GM12865 (cell line): ENCODE measurements at places on chromosomes 2 and 18.
A peak's percentile ranks its signal among the peaks of the same experiment; 100 is the strongest.

DNA sequence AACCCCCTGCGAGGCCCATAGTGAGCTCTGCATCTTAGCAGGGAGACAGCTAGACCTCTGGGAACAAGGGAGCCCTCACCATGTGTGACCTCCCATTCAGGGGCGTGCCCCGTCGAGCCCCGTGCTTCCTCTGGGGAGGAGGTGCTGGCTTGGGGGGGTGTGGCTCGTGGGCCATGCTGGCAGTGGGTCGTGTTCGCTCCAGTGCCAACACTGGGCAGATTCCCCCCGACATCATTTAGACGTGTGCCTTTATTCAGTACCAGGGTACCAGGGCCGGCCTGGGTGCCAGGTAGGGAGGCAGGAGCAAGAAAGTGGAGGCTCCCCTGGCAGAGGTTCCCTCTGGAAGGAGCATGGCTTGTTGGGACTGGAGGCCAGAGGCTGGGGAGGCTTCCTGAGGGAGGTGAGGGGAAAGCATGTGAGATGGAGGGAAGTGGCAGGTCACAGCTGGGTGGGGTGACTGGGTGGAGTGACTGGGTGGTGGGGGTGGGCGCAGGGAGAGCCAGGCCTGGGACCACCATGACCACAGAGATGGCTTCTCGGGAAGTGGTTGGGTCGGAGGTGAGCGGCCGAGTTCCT is 15.2 kb downstream of the GPC1 start:
- DNase-seq, result no peak

DNA sequence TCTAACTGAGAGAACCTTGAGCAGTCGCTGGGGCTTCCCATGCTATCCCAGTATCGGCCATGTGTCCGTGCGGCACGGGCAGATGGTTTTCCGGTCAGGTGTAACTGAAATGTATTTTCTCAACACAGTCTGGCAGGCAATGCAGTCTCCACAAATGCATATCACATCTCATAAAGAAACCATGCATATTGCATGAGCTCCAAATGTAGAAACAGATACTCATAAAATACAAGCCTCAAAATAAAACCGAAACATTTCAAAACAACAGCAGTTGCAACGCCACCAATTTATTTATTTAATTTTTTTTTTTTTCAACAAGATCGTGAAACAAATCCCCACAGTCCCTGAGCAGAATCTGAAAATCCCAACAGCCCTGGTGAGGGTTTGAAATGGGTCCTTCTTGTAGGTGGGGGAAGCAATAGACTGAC is 299.4 kb downstream of the LPIN1 start:
- peak; percentile 93 for DNase-seq

DNA sequence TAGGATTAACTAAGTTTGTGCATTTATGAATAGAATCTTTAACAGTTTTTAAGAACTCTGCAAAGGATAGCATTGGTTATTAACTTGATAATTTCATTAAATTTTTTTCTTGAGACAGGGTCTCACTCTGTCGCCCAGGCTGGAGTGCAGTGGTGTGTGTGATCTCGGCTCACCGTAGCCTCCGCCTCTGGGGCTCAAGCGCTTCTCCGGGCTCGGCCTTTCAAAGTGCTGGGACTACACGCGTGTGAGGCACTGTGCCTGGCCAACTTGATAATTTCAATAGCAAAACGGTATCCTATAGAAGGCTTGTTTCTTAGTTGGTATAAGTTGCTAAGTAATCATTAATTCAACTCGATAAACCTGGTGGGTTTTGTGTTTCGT is 38.0 kb downstream of the ADNP2 start:
- DNase-seq, result peak; percentile 24

DNA sequence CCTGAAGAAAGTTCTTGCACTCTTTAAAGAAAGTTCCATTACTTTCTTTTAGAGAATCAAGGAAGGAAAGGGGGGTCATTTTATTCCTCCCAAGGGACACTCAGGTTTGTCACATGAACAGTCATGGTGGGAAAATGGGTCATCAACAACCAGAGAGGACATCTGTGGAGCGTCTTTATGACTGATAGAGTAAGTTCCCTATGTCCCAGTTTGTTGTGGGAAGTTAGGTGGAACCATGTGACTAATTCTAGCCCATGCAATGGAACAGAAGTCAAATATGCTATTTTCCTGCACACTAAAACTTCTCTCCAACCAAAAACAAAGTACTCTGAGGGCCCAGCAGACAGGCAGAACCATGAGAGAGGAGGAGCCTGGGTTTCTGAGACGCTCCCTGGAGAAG is 165.6 kb upstream of the SERTAD2 start:
- peak; percentile 24 for DNase-seq

GRCh38 chr2:105932582-105932981 is 187.9 kb downstream of the NCK2 start:
- no peak for DNase-seq

DNA sequence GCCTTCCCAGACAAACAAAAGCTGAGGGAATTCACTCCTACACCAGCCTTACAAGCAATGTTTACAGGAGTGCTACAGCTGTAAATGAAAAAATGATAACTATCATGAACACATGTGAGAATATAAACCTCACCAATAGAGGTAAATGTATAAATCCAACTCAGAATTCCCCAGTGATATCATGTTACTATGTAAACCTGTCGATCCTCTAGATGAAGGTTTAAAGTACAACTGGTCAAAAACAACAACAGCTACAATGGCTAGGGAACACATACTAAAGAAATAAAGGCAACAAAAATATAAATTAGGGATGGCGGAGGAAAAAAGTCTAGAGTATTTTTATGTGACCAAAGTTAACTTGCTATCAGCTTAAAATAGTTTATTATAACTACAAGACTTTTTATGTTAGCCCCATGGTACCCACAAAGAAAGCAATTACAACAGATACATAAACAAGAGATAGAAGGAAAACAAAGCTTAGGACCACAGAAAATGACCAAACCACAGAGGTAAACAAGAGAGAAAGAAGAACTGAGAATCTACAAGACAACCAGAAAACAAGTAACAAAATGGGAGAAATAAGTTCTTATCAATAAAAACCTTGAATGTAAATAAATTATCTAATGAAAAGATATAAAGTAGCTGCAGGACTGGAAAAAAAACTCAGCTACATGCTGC is 8.3 kb downstream of the CERKL start:
- no peak for DNase-seq

DNA sequence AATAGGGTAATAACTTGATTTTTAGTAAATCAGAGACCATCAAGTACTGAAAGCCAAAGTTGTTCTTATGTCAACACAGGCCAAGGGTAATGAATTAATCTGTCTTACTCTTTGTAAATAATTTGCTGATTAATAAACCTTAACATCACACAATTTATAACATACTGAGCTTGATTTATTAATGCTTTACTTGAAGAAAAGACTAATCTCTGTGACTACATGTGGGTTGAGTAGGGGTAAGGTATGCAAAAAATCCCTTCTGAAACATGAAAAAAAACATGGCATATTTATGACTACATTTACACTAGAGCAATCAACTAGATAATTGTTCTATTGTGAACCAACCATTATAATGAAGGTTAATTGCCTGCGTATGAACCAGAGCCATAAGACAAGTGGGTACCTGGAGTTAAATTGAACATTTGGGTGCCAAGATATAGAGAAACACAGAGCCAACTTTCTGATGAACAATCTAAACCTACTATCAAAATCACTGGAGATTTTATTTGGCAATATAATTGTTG is 67.7 kb upstream of the GRB14 start:
- no peak for DNase-seq

DNA sequence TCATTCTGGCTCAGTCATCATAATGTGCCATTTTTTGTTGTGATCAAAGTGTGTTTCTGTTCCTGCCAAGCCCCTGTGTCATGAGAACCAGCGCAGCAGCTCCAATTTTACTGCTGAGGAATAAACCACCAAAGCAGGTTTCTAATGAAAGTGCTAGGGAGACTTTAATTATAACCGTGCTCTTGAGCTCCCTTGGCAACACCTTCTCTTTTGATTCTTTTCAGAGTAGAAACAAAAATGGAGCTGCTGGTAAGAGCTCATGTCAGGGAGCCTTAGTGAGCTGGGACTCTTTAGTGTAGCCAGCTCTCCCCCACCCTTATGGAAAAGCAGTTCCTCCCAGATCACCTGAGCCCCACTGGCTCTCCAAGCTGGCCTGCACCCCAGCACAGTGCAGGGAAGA is 74.3 kb downstream of the LYPD1 start:
- DNase-seq, result no peak

GRCh38 chr18:24659827-24660720 is 199.6 kb downstream of the HRH4 start:
- peak; percentile 53 for DNase-seq

- no peak for DNase-seq
Measured at GRCh38 chr2:147384659-147385058, 460.2 kb upstream of the ACVR2A start.

DNA sequence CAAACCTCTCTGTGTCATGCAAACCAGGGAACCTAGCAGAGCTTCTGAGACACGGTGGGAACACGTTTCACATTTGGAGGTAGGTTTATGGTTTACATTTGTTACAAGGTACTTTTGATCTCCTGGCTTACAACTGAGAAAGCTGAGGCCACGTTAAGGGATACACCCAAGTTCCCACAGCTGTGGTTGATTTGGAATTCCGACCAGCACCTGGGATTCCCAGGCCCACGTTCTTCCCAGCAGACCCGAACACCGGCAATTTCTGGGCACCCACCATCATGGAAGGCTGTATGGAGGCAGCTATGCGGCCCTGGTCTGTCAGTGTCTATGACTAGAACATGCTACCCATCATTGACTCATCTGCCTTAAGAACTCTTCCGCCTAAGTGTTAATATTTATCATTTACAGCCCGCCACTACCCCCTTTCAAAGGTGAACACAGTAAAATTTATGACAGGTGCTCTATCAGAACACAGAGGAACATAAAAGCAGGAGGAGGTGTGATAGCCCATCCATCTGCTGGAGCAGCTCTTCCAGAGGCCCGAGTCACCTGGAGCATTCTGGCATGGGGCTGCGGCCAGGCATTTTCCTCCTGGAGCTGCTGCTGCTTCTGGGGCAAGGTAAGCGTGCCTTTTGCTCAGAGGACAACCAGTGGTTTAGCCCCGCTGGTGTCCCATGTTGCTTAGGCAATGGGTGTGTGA is at the start of gene PLB1:
TSS of gene PLB1 (plus strand) at position 510 of the 700 bp plus-strand sequence. CDS start at position 565, 55 bp downstream.
- no peak for DNase-seq

DNA sequence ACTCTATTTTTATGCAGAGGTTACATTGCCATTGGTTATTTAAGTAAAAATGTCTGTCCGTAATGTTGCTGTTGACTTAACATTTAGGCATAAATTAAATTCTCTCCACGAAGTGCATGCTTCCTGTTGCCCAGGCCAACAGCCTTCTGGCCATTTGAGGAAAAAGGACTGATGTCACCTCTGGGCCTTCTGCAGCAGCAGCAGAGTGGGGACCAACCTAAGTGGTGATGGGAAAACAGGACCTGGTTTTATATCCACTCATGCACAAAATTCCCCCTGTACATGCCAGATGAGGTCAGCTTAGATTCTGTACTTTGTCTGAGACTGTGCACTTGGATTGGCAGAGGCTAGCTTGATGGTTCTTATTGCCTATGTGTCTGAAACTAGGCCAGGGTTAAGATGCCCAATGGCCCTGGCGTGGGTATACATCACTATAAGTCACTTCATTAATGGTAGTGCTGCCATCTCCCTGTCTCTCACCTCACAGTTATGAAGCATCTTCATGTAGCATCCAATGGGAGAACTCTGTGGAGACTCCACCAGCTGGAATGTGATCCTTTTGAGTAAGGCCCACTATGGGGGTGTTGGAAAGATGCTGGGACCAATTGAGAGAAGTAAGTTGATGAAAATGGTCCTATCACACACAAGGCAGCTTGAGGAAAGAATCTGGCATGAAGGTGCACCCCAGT is 4.4 kb downstream of the ARHGAP25 start:
- DNase-seq, result no peak

- DNase-seq, result peak; percentile 25
Measured at GRCh38 chr2:24517247-24517646, 26.2 kb downstream of the NCOA1 start.

DNA sequence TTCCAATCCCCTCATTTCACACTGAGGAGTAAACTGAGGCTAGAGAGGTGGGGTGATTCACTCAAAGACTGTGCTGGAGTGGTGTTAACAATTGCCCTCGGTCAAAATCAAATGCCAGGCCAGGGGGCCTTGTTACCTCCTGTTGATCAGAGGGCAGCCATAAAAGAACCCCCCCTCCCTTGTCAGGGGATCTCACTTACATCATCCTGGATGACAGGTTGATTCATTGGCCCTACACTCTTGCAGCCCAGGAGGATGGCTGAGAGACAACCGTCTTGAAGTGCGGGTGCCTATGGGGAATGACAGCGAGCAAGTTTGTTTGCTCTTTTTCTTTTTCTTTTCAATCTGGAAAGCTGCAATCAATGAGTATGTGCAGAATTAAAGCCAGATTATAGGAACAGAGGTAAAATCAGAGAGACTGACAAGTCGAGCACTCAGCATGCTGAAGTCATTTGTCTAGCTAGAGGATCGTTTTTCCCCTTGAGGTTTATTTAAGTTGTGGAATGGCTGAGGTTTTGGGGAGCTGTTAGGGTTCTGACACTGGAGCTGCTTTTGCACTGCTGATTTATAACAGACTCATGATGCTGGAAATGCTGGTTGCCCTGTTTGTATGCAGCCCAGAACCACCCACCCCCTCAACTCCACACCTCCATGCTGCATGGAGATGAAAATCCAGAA is 26.4 kb upstream of the NRP2 start:
- DNase-seq, result no peak

DNA sequence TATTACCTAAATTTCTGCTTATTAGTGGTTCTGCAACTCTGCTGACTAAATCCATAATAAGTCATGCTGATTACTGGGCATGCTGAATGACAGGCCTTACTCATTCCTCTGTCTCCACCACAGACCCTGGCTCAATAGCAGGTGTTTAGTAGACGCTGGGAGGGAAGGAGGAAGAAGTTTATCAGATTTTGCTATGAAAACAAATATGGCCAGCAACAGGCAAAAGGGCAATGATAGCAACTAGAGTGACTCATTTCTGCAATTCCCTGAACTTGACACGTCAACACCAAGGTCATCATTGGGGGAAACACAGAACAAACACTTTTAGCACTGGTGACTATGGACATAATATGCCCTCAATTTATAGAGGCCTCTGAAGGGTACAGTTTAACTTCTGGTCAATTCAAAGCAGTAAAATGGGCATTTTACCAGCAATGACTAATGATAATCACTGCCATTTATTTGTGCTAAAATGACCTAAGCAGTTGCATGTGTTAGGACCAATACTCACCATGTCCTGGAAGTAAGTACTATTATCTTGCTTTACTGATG is 35.2 kb downstream of the TMEM163 start:
- DNase-seq, result peak; percentile 28

GRCh38 chr18:9334973-9335696 is 562 bp downstream of the TWSG1 start:
- peak; percentile 67 for DNase-seq

- DNase-seq, result peak; percentile 69
Measured at GRCh38 chr2:73163483-73164367, 38.6 kb upstream of the NOTO start.

GRCh38 chr2:157413326-157414035 is 30.4 kb downstream of the CYTIP start:
- peak; percentile 92 for DNase-seq

- no peak for DNase-seq
Measured at GRCh38 chr18:34913837-34914661, 127.2 kb upstream of the MAPRE2 start.
